ENCODE measurements at places on chromosomes 13 and 19.

GRCh38 chr13:31824705-31825517, 85.6 kb downstream of the RXFP2 start:
- DNase-seq = no peak

GRCh38 chr19:9166846-9167245, 11.9 kb upstream of the OR7D2 start:
- DNase-seq = no peak

GRCh38 chr19:13025819-13026456, 30.7 kb downstream of the NFIX start:
- DNase-seq = no peak

- no peak for DNase-seq
Observed at GRCh38 chr13:26727633-26728032, 33.0 kb downstream of the GPR12 start.

DNA sequence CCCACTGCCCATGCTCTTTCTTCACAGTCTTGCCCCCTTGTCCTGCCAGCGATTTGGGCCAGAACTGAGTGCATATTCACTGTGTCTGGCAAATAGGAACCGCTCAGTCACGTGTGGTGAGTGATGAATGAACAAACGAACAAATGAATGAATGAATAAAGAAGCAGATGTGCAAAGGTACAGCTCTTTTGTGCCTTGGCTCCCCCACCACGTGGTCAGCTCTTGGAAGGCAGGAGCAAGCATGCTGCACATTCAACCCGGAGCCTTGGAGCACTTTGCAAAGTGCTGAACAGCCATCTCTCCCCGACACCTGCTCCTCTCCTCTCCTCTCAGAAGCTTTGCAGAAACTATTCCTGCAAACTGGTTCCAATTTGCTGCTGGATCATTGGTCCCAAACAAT, 52.4 kb downstream of the LATS2 start:
- DNase-seq = no peak
